Left ventricle myocardium inferior (tissue), 1 donor: ENCODE measurements at places on chromosomes 6 and 20.

DNA sequence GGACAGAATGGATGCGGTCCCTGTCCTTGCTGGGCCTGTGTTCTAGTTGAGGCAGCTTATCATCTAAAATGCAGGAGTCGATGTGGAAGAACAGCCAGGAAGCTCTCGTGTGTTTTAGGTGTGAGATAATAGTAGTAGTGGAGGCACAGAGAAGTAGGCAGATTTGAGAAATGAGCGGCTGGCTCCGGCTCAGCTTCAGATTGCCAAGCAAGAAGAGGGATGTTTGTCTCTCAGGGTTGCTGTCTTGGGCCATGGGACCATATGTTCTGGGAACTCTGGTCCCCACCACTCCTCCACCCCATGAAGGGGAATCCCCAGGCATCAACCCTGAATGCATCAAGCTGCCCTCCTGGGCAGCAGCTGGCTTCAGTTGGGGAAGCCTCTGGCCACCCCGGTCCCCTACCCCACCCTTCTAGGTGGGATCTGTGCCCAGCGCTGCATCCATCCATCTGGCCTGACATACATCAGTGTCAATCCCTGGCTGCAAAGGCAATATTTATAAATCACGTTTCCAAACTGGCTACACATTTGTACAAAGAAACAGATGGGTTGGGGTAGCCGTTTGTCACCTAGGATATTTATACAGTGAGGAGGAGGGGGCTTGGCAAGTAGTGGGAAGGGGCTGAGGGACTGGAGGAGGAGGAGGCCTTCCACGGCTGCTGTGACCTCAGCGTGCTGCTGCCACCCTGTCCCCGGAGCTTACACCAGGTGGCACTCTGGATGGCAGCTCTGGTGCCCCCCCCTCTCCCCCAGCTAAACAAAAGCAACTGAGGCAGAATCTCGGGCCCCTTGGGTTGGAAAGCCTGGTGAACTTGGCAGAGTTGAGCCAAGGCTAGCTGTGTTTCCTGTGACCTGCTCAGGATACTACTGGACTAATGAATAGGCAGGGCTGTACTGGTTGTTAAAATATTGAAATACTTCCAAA is 64.4 kb downstream of the CD40 start:
- H3K27me3 ChIP-seq, result peaks cover 56% of the 10 kb centered on the region
- no peaks in the 10 kb centered on the region for H3K4me1 ChIP-seq
- no peaks in the 10 kb centered on the region for H3K36me3 ChIP-seq
- no peak overlapping the region for H3K27ac ChIP-seq
- DNase-seq, result no peak

- no peaks in the 10 kb centered on the region for H3K36me3 ChIP-seq
- peak overlapping the region; percentile 51 for H3K27ac ChIP-seq
- peak overlapping the region; percentile 9 for H3K4me3 ChIP-seq
- H3K4me1 ChIP-seq, result peaks cover 33% of the 10 kb centered on the region
Measured at GRCh38 chr20:13274275-13274861, 53.3 kb downstream of the ISM1 start.

DNA sequence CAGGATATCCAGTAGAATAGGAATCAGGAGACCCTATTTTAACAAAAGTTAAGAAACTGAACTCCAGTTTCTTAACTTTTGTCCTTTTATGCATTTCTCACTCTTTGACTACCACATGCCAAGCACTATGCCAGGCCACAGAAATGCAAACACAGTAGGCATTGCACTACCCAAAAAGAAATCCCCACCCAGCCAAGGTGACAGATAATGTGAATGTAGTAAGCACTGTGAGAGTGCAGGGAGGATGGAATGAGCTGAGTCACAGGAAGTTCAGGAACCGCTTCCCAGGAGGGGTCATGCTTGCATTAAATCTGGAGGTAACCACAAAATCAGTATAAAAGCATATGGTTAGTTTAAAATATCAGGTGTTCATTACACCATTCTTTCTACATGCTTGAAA is 20.1 kb upstream of the FAM83C start:
- H3K4me3 ChIP-seq, result no peak overlapping the region
- no peak for DNase-seq
- peaks cover 27% of the 10 kb centered on the region for H3K36me3 ChIP-seq
- no peaks in the 10 kb centered on the region for H3K27me3 ChIP-seq
- H3K4me1 ChIP-seq, result peaks cover 19% of the 10 kb centered on the region

DNA sequence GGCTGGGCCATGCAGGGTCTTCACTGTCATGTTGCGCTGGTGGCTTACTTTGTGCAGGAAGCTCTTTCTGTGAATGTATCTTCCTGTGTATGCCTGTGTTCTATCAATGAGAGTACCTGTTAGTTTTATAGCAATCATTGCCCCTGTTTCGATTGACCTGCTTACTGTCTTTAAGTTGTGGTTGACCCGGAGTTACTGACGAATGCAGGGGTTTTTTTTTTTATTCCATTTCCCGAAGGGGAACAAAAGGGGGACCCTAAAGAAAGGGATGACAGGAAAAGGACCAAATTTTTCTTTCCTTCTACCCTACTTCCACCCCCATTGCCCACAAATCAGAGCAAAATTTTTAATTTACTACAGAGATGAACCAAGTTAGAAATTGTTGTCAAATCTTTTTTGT is at the start of gene IL17F:
IL17F (minus strand) TSS at position 101 of the 400 bp plus-strand sequence; CDS start at position 30, 71 bp downstream.
- no peak for DNase-seq
- peaks cover 15% of the 10 kb centered on the region for H3K27me3 ChIP-seq
- no peaks in the 10 kb centered on the region for H3K36me3 ChIP-seq
- no peak within 1 kb of the TSS for H3K27ac ChIP-seq
- no peaks in the 10 kb centered on the region for H3K4me1 ChIP-seq

GRCh38 chr20:50558483-50558925 is 48.3 kb downstream of the PTPN1 start:
- H3K36me3 ChIP-seq, result peaks cover 18% of the 10 kb centered on the region
- no peak overlapping the region for H3K27ac ChIP-seq
- no peak overlapping the region for H3K4me3 ChIP-seq
- H3K4me1 ChIP-seq, result peaks cover 60% of the 10 kb centered on the region
